Activated B cell treated with CpG ODN at 0.5 μM for 24 hours (primary cell): ENCODE measurements at places on chromosomes 2 and 18.

DNA sequence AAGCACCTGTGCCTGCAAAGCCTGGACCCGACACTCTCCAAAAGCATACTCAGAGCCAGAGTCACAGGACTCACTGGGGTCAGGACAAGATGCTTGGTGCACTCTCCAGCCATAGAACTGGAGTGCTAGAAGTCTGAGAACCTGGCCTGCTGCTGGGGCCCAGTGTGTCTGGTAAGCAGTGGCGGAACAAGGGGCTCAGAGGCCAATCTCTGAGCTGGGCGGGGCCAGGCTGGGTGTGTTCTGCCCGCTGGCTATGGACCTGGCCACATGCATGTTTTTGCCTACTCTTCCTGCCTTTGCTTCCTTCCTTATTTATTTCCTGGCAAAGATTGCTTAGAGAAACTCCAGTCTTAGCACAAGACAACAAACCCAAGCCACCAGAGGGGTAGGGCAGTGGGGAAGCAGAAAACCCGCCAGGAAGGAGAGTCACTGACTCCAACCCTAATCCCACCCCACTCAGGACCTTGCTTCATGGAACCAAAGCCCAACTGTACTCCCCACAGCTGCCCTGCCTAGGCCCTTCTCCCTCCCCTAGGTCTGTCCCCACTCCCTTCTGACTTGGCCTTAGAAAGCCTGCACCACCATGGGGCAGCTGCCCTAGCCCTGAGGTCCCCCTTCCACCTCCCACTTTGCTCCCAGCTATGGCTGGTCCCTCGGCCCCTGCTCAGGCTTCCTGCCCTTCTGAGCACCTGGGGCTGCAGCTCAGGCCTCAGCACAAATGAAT lies 315.5 kb downstream of the CELF4 start:
- no peak for DNase-seq

- DNase-seq: no peak
Measured at GRCh38 chr2:124778076-124778475, 753.0 kb downstream of the CNTNAP5 start.

- no peak for DNase-seq
Measured at GRCh38 chr2:229181641-229182040, 89.4 kb downstream of the PID1 start.

DNA sequence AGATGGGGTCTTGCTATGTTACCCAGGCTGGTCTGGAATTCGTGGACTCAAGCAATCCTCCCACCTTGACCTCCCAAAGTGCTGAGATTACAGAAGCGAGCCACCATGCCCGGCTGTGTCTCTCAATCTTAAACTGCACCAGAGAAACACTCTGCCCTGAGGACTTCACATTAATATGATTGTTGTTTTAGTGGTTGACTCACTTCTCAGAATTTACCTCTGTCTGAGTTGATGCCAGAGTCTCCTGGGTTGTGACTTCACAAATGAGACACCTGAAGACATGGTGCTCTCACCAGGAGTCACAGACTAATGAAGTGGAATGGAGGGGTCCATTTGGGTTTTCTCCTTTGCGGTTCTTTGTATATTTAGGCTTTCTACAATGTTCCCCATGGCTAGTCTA lies 61.0 kb upstream of the TGIF1 start:
- DNase-seq: no peak

GRCh38 chr2:101732199-101732598 lies 34.7 kb downstream of the MAP4K4 start:
- no peak for DNase-seq
